Stimulated activated CD8-positive, alpha-beta memory T cell treated with anti-CD3 and anti-CD28 coated beads, Interleukin-7, amount 100 ng/mL, for 1 hour (primary cell): ENCODE measurements at places on chromosomes 7 and 10.

DNA sequence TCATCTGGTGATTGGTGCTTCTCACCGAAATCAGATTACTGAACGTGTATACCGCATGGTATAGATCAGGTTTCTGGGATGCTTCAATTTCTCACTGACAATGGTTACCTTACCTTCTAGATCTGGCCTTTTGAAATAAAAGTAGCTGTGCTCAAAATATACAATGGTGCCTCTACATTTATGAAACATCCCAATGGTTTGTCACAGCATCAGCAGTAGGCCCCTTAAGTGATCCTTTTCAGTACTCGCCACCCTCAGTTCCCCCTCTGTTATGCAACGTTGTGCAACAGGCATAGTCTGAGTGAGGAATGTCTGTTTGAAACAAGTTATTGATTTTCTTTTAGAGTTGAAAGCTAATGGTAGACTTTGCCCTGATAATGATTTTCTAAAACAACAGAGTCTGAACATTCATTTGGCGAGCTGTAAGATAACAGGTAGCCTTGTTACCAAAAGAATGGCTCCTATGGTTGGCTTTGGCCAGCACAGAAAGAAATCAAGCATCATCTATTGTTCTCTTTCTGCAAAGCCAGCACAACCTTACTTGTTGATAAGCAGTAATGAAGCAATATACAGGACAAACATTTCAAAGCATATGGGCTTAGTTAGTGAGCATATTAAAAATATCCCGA is 693.9 kb downstream of the PARD3 start:
- no peak for DNase-seq

DNA sequence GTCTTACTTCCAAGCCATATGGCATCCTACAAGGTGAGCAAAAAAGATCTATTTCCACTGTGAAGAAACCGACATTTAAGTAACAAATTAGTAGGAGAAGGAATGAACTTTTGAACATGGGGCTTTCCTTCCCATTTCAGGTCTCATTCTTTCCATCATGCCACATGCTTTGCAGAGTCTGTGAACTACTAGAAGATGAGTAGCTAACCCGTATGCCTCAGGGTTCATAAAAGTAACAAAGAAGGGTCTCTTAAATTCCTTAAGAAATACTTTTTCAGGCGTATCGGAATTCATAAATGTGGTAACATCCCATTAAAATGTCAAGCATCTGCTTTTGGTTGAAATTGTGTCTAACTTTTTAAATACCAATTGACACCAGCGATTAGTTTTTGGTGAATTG is 81.3 kb upstream of the TNS3 start:
- no peak for DNase-seq

DNA sequence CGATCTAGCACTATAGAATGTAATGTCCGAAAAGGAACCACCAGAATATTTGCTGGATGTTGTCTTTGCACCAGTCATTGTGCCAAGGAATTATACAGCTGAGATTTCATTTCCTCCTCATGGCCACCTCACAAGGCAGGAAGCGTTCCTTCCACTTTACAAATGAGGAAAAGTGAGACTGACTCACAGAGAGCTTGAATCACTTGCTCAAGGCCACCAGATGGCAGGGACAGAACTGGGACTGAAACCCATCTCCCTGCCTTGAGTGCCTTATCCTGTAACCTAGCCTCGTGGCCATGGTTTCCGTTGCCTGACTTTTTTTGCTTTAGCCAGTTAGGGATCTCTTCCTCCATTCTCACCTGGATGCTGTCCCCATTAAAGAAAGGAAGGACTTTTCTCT is 44.7 kb upstream of the PDZD8 start:
- no peak for DNase-seq

- DNase-seq: no peak
These were observed 197.3 kb upstream of the PLXNA4 start for GRCh38 chr7:132773527-132773956.

GRCh38 chr7:11579141-11579540 is 252.9 kb downstream of the THSD7A start:
- DNase-seq: no peak

- no peak for DNase-seq
These were observed 85.8 kb downstream of the PROSER2 start for GRCh38 chr10:11908991-11909390.

GRCh38 chr10:123557366-123558108 is 108.6 kb upstream of the GPR26 start:
- no peak for DNase-seq

GRCh38 chr10:104492329-104492940 is 138.8 kb downstream of the CFAP58 start:
- no peak for DNase-seq

- DNase-seq: no peak
These were observed 82.7 kb downstream of the ARHGAP22 start for GRCh38 chr10:48522011-48522765.

DNA sequence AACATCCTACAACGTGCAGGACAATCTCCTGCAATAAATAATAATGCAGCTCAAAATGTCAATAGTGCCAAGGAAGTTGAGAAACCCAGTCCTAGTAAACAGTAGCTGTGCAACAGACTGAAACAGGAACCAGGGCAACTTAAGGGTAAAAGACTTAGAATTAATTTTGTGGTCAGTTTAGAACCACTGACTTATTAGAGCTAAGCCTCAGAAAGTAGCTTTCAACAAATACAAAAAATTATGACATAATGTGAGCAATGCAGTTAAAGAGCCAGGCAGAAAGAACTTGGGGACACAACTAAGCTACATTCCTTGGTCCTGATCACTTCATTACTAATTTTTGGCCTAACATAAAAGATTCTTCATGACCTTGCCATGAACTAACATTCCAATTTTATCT is 195.4 kb downstream of the MACC1 start:
- no peak for DNase-seq

GRCh38 chr10:2990764-2991163 is 76.6 kb upstream of the PFKP start:
- no peak for DNase-seq

GRCh38 chr7:36131499-36131898 is 21.6 kb upstream of the EEPD1 start:
- no peak for DNase-seq

GRCh38 chr10:97399843-97400545 is 1.1 kb downstream of the RRP12 start:
- DNase-seq: no peak
